GM23338 (cell line): ENCODE measurements at places on chromosomes 3 and 15. TPM values are rescaled to one million over a fixed set of nuclear protein-coding genes. Genes with fewer than 3 reads are reported as not detected.

GRCh38 chr3:160675566-160676124 is 1.3 kb upstream of the ARL14 start:
- DNase-seq, result no peak

DNA sequence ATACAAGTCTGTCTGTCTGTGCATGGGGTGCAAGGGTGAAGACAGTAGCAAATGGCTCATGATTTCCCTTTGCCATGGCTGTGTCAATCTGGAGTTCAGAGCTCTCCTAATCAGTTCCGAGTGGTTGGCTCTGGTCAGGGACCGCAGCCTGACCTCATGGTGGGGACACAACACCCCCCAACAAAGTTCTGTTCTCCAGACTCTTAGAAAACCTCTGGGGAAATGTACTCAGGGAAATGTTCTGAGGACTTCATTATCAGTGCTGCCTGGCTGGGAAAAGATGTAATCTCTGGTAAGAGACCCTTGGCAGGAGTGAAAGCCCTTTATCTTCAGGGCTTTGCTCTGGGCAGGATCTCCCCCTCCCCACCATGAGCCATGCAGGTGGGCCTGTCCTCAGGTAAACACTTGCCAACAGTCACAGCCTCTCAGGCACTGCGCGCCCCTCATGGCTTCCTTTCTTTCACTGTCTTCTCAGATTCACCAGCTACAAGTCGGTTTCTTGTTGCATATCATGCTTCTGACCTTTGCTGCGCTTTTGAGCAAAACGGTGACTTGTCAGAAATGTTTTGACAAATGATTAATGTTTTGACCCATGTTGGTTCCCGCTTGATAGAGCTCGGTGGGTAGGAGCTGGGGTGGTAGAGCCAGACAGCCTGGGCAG is 95.5 kb downstream of the ST6GAL1 start:
- no peak for DNase-seq

The SCAANT1 gene
- not detected in 2 replicates for total RNA-seq

The TICRR gene
- total RNA-seq, result 37.1 and 42.3 TPM in 2 replicates

DNA sequence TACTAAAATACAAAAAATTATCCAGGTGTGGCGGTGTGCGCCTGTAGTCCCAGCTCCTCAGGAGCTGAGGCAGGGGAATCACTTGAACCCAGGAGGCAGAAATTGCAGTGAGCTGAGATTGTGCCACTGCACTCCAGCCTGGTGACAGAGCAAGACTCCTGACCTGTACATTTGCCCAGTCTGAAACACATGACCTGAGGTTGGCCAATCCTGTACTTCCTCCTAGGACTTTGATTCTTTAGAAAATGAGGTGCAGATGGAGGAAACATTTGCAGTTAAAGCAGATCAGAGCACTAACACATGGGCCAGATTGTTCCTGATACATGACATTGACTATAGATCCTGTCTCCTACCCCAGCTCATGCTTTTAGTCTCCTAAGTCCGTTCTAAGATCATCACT is 28.9 kb upstream of the LPP start:
- DNase-seq, result no peak

DNA sequence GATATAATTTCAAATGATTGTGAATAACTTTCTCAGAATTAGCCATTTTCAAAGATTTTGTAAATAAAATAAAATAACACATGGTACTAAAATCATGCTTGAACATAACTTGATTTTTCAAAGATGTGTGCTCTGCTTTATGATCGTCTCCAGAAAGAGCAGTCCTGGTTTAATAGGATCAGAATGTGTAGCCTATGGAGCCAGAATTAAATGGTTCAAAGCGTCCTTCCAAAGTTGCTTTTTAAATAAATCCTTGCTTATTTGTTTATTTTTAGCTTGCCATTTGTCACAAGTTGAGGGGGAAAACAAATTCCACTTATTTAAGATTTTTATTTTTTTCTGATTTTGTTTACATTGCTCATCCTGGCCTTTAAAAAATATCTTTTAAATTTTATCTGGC is 123.7 kb upstream of the SPRED1 start:
- no peak for DNase-seq

The PRICKLE2 gene
- 12.0 and 12.5 TPM in 2 replicates for total RNA-seq

GRCh38 chr15:41935566-41936020 is 36.8 kb downstream of the EHD4 start:
- DNase-seq, result no peak

- DNase-seq, result no peak
Measured at GRCh38 chr3:2526926-2527325, 428.3 kb downstream of the CNTN4 start.

DNA sequence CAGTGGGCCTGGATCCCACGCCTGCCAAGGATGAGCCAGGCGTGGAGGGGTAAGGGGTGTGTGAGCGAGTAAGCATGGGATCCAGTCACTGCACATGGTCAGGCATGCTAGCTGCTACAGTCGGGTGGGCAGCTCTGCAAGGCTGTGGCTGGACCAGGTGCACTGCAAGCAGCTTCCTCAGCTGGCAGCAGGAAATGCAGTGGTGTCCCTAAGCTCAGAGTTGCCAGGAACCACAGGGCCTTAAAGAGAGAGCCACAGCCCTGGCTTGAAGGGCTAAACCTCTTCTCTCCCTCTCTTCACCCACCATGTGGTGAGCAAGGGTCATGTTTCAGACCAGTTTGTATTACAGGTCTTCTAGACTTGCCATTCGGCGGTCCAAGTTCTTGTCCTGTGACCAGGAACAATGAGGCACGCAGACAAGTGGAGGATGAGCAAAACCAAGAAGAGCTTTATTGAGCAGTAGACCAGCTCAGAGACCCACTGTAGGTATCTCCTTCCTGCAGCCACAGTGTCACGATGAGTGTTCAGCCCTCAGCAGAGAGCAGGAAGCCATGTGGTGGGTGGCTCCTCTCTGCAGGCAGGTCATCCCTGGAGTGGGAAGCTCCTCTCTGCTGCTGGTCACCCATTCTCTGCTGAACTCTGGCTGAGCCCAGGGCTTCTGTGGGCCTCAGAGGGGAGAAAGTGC is 511.9 kb downstream of the PYDC2 start:
- DNase-seq, result no peak

GRCh38 chr15:34847598-34847997 is 52.2 kb upstream of the ACTC1 start:
- no peak for DNase-seq

The KCNMB2 gene
- not detected in 2 replicates for total RNA-seq

DNA sequence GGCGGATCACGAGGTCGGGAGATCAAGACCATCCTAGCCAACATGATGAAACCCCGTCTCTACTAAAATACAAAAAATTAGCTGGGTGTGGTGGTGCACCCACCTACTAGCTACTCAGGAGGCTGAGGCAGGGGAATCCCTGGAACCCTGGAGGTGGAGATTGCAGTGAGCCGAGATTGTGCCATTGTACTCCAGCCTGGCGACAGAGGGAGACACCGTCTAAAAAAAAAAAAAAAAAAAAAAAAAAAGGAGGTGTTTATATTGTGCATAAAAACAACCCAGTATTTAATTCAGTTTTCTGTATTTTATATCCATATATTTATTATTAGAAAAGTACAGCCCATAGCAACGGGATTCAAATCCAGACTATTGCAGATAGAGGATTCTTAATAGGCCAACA is 129.1 kb upstream of the SOX2 start:
- no peak for DNase-seq

The CPLX3 gene
- 0.62 and 0.66 TPM in 2 replicates for total RNA-seq

- no peak for DNase-seq
Measured at GRCh38 chr3:194126790-194127189, 9.2 kb upstream of the HES1 start.

DNA sequence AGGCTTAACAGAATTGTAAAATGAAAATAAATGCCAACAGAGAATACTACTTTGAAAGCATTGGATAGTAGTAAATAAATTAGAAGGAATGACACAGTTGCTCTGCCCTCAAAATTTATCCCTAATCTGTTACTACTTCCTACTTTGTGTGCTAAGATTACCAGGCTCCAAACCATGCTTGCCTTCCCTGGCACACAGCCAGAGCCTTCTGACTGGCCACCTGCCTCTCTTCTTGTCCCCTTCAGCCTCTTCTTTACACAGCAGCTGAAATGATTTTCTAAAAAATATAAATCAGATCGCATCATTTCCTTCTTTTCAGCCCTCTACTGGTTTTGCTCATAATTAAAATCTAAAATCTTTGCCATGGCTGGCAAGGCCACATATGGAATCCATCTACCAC is 334.1 kb downstream of the FHIT start:
- no peak for DNase-seq

GRCh38 chr3:24229468-24230221 is 265.0 kb downstream of the THRB start:
- DNase-seq, result no peak

The KLHL40 gene
- not detected in 2 replicates for total RNA-seq

- no peak for DNase-seq
Measured at GRCh38 chr3:30626443-30627180, 20.2 kb downstream of the TGFBR2 start.

- DNase-seq, result peak; percentile 58
Measured at GRCh38 chr3:31132132-31132769, 237.8 kb upstream of the GADL1 start.

The TGM5 gene
- total RNA-seq, result not detected in 2 replicates

- no peak for DNase-seq
Measured at GRCh38 chr3:20125897-20126296, 60.1 kb downstream of the SGO1 start.

The FRG2C gene
- total RNA-seq, result 0.10 TPM in 1 of 2 replicates, not detected in the other

- no peak for DNase-seq
Measured at GRCh38 chr15:85500729-85501128, 120.3 kb downstream of the AKAP13 start.

DNA sequence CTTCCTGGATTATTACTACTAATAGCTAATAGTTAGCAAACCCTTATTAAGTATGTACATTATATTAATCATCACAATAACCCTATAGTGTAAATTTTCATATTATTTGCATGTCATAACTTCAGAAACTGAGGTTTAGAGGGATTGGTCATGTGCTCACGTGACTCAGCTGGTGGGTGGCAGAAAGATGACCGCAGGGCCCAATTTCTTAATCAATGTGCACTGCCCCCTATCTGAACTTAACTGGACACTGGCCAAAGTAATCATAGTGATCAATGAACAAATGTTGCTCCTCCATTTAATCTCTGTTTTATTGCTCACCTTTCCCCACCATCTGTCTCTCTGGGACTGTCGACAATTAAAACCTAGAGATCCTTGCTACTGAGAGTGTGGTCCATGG is 52.2 kb downstream of the PLD1 start:
- DNase-seq, result no peak

- no peak for DNase-seq
Measured at GRCh38 chr3:15892311-15893227, 94.8 kb upstream of the ANKRD28 start.

The ABI3BP gene
- total RNA-seq, result 0.39 and 0.42 TPM in 2 replicates

The EAF2 gene
- 5.7 and 8.8 TPM in 2 replicates for total RNA-seq

GRCh38 chr3:67719333-67719732 is 64.9 kb upstream of the SUCLG2 start:
- no peak for DNase-seq

The TNFSF10 gene
- total RNA-seq, result not detected in 2 replicates

DNA sequence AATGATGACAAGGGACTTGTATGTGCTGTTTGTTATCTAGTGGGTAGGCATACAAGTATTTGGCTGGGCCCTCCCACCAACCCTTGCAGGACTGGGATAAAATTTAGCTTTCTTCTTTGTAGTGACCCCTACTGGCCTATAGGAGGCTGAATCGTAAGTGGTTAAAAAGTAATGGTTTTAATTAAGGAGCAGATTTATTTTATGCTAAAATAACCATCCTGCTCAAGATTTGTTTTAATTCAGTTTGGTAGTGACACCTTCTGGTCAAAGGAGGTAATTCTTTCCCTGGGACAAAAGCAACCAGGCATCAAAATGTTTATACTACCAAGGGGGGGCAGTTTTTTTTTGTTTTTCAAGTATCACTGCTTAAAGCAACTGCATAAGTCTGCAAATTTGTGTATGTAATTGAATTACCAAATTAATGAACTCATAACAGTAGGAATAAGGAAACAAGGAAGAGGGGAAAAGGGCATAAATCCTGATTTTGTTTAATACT is 70.7 kb downstream of the TOP2B start:
- peak; percentile 78 for DNase-seq

GRCh38 chr15:60425461-60425860 is 27.7 kb upstream of the ANXA2 start:
- DNase-seq, result no peak

DNA sequence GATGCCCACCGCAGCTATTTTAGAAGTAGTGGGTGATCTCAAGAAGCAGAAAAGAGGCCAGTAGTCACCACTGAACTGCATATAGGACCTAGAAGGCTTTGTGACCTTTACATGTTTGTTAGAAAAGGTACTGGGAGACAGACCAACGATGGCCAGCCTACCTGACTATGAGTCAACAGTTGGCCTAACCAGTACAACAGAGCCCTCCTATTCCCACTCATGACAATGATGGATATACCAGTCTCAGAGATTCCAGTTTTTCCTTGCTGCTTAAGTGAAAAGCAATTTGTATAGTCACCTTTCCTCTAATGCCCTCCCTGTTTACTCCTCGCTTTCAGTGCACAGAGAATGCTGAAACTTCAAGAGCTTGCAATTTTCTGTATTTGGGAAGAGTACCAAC is 86.6 kb upstream of the PPIB start:
- DNase-seq, result no peak

DNA sequence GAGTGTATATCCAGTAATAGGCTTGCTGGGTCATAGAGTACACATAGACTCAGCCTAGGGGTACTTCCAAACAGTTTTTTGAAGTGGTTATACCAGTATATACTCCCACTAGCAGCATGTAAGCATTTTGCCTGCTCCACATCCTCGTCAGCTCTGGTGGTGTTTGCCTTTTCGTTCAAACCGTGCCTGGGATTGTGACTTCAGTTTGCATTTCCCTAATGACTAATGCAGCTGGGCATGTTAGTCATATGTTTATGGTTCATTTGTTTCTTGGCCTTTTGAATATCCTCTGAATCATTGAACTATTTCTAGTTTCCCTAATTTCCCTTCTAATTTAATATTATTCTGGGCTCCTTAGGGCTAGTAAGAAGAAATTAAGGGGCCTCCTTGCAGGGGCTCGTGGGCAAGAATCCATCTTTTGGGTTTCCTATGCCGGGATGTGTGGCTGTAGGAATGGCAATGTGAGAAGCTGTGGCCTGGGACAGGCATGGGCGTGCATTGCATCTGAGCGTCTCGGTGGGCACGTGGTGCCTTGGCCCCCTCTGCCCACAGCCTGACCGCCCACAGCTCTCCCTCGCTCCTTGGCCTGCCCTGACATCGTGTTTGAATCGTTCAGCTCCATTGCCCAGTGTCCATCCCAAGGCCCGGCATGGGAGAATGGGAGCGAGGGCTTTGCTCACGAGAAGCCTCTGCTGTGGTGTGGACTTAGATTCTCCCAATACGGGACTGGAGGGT is 26.4 kb downstream of the FAH start:
- DNase-seq, result no peak

GRCh38 chr15:24898715-24899272 is 56.0 kb upstream of the SNRPN start:
- peak; percentile 93 for DNase-seq

DNA sequence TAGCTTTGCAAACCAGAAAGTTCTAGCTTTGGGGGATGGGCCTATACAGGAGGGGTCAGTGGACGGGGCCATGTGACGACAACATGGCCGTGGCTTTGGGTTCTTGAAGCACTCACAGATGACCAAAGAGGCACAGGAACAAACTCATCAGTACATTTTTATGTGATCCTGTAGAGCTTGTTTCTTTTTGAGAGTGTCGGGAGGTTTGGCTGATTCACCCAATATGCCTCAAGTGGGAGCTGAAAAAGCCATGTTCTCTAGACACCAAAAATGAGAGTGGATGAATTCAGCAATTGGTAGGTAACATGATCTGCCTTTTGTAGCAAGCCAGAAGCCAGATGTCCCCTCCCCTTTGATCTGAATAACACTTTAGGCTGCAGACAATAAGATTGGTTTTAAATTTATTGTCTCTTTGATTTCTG is 30.1 kb downstream of the GREM1 start:
- DNase-seq, result no peak

The PDZRN3 gene
- total RNA-seq, result 11.0 and 14.0 TPM in 2 replicates
